Adrenal gland (tissue), 19 donors: ENCODE measurements at places on chromosomes 2 and 18. TPM values are rescaled to one million over a fixed set of nuclear protein-coding genes. Genes with fewer than 3 reads are reported as not detected.

STARD6 gene
- total RNA-seq: 0.06 TPM

SERPINB11 gene
- not detected for total RNA-seq

DNA sequence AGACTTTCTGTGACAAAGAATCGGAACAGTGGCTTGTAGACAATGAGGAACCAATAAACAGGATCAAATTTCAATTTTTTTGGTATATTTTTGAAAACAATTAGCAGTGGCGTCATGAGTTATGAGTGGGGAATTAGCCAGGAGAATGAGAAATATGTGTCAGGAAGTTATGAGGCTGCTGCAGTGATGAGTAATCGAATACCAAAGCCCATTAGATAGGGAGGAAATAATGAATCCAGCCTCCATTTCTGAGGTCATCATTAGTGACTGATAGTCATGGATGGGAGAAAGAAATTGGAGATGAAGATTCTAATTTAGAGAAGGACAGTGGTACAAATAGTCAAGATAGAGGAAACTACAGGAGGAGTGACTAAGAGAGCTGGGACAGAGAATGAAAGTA, 673.1 kb upstream of the VRK2 start:
- DNase-seq: no peak

DNA sequence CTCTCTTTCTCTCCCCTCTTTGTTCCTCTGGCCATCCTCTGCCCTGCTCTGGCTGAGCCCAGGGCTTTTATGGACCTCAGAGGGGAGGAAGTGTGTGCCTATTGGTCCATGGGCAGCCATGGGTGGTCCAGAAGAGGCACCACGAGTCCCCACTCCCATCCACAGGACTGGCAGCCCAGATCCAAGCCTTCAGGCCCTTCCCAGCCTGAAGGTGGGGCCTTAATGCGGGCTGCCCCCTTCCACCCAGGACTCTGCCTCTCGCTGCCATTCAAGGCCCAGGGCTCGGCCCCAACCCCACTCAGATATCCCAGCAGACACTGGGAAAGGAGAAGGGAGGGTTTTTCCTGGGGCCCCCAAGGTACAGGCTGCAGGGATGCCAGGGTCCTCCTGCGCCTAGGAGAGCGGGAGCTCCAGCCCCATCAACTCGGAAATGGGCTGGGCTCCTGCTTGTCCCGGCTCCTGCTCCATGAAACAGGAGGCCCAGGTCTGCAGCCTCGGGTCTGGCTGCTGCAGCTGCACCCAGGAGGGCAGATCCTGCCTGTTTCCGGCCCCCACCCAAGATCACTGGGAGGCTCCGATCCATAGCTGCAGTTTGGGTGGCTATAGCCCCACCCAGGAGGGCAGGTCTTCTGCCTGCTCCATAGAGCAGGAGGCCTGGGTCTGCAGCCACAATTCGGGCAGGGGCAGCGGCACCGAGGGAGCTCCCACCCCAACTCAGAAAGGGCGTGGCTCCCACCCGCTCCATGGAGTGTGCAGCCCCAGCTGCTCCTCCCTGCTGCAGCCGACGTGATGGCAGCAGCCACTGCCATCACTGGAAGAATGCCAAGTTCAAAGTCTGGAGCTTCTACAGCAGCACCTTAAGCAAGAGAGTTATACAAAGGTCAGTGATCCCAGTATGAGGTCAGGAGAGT, 116.6 kb upstream of the RBBP8 start:
- DNase-seq: no peak

GRCh38 chr2:26571316-26571715, 69.8 kb downstream of the CIB4 start:
- no peak for DNase-seq

GRCh38 chr2:107428781-107429180, 397.9 kb upstream of the RGPD4 start:
- no peak for DNase-seq

- no peak for DNase-seq
Observed at GRCh38 chr2:219526320-219527075, 12.2 kb downstream of the ASIC4 start.

DNA sequence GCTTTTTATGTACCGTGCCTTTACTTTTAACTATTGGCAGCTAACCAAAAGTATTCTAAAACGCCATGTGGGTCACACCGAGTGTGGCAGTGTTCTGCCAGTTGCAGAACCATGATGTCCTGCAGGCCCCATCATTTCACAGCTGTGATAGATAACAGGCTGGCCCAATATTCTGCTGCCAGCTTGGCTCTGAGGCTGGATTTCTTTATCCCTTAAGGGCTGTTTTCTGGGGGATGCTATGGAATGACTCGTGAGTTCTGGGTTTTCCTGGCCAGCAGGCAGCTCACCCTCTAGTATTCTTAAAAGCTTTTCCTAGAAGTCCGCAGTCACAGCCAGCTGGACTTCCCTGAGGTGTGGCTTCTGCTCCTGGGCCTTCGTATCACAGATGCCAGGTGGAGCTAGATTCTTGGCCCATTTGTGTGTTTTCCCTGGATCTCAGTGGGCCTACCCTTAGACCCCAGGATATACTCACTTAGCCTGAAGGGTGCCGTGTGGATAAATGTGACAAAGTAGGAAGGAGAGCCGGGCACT, 41.0 kb downstream of the FHOD3 start:
- DNase-seq: no peak

DLX1 gene
- 1.3 TPM for total RNA-seq

NGEF gene
- 72.9 TPM for total RNA-seq

- DNase-seq: no peak
Observed at GRCh38 chr2:9326975-9327374, 96.4 kb downstream of the ITGB1BP1 start.

CCDC68 gene
- total RNA-seq: 2.7 TPM

- DNase-seq: no peak
Observed at GRCh38 chr2:74659462-74659861, 5.4 kb downstream of the SEMA4F start.

GRCh38 chr2:207506426-207506825, 23.3 kb upstream of the CREB1 start:
- DNase-seq: no peak

PRSS56 gene
- total RNA-seq: 0.06 TPM

CPO gene
- total RNA-seq: 0.74 TPM

HOXD13 gene
- not detected for total RNA-seq
